Right lobe of liver (tissue), 6 donors: ENCODE measurements at places on chromosomes 12 and 14. TPM values are rescaled to one million over a fixed set of nuclear protein-coding genes. Genes with fewer than 3 reads are reported as not detected.
A peak's percentile ranks its signal among the peaks of the same experiment; 100 is the strongest.

CHGA gene
- total RNA-seq: not detected

TBC1D30 gene
- 2.7 TPM for total RNA-seq

TMEM63C gene
- total RNA-seq: not detected

SNAPC1 gene
- 2.0 TPM for total RNA-seq

RNF212B gene
- total RNA-seq: not detected

KERA gene
- total RNA-seq: not detected

MDGA2 gene
- total RNA-seq: 0.27 TPM

GRCh38 chr14:55267820-55268219 is 3.4 kb upstream of the FBXO34 start:
- no peaks in the 10 kb centered on the region for H3K27me3 ChIP-seq
- H3K27ac ChIP-seq: no peak overlapping the region
- no peak overlapping the region for H3K4me3 ChIP-seq
- peaks cover 7% of the 10 kb centered on the region for H3K4me1 ChIP-seq
- no peaks in the 10 kb centered on the region for H3K36me3 ChIP-seq

GRCh38 chr14:92035890-92036289 is 4.0 kb downstream of the TRIP11 start:
- DNase-seq: no peak
- H3K27me3 ChIP-seq: no peaks in the 10 kb centered on the region
- no peak overlapping the region for H3K27ac ChIP-seq
- peaks cover 28% of the 10 kb centered on the region for H3K4me1 ChIP-seq
- H3K4me3 ChIP-seq: no peak overlapping the region

DNA sequence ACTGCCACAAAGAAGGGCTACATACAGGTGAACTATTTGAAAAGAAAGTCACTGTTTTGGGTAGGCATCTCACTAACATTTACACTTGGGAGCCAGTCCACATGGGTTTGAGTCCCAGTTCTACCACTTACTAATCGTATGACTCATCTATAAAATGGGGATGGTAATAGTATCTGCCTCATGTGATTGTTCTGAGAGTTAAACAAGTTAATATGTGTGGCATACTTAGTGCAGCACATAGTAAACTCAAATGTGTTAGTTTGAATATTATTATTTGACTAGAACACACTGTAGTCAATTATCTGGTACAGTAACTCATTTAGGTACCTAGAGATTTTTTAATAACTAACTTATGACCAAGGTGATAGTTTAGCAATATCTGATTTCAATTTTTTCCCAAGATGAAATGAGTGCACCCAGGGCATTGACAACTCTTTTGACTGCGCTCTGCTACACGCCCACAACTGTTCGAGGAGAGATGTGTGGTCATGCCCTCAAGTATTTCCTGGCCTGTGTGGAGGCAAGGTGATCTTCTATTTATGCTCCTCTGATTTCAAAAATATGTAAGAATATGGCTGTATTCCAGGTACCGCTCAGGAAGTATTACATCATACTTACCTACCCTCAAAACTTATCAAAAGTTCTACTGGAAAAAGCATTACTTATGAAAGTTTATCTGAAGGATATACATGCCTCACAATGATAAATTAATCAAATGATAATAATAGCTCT is 210.6 kb upstream of the EGLN3 start:
- DNase-seq: no peak
- no peak overlapping the region for H3K4me3 ChIP-seq
- no peaks in the 10 kb centered on the region for H3K4me1 ChIP-seq
- H3K27ac ChIP-seq: no peak overlapping the region
- no peaks in the 10 kb centered on the region for H3K27me3 ChIP-seq
- H3K36me3 ChIP-seq: no peaks in the 10 kb centered on the region

- no peak overlapping the region for H3K4me3 ChIP-seq
- no peaks in the 10 kb centered on the region for H3K27me3 ChIP-seq
- no peaks in the 10 kb centered on the region for H3K4me1 ChIP-seq
- H3K36me3 ChIP-seq: no peaks in the 10 kb centered on the region
- DNase-seq: no peak
These were observed 4.1 kb downstream of the C12orf75 start for GRCh38 chr12:105334582-105334981.

DNA sequence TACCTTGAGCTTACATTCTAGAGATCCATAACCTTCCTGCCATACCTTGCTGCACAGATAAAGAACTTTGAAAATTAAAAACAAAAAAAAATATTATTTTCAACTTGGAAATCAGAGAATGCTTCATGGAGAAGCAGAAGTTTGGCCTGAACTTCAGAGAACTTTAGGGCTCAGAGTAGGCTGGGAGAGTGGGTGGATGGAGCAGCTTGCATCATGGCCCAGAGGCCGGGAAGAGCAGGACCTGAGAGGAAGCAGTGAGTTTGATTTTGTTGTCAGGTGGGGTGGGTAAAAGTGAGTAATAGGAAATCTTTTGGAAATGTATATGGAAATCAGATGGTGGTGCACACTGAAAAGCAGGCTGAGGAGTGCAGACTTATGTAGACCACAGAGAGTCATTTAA is 228.5 kb upstream of the KRR1 start:
- no peak overlapping the region for H3K27ac ChIP-seq
- no peak for DNase-seq

GRCh38 chr14:70905301-70905700 is 2.0 kb upstream of the PCNX1 start:
- no peak overlapping the region for H3K4me3 ChIP-seq
- H3K27me3 ChIP-seq: no peaks in the 10 kb centered on the region
- DNase-seq: peak; percentile 34

- H3K27me3 ChIP-seq: no peaks in the 10 kb centered on the region
- no peak for DNase-seq
- H3K36me3 ChIP-seq: no peaks in the 10 kb centered on the region
These were observed 205.3 kb upstream of the NAV3 start for GRCh38 chr12:77625441-77625840.

DNA sequence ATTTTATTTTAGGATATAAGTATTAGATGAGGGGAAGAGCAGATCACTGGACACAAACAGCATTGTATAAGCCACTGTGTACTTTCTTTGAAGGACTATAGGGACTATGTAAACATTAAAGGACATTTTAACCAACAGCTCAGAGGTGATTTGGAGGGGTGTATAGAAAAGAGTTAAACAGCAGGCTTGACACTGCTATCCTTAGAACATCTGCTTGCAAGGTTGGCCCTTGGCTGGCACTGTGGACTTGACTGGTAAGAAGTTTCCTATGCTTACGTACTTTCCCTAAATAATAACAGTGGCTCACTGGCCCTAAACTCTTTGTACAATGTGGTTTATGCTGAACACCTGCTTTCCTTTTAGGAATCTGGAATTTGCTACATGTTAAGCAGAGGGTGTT is 28.7 kb downstream of the ZFYVE26 start:
- no peak overlapping the region for H3K4me3 ChIP-seq
- H3K27me3 ChIP-seq: no peaks in the 10 kb centered on the region
- no peak for DNase-seq
- no peaks in the 10 kb centered on the region for H3K4me1 ChIP-seq

DNA sequence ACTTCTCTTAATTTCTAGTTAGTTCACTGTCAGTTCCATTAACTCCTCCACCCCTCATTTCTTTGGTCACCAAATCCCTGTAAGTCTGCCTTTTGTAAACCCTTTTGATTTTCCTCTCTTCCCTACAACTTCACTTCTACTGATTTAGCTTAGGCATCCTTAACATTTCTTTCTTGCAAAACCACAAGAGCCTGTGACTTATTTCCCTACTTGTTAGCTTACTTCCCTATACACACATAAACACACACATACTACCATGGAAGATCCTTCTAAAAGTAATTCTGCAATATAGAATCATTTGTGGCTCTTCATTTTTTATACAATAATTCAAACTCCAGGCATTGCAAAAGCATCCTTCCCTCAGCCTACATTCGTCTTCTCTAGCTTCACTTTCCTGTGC is 494.3 kb upstream of the USP15 start:
- no peaks in the 10 kb centered on the region for H3K36me3 ChIP-seq
- no peak overlapping the region for H3K27ac ChIP-seq
- H3K27me3 ChIP-seq: no peaks in the 10 kb centered on the region
- no peak overlapping the region for H3K4me3 ChIP-seq

- no peaks in the 10 kb centered on the region for H3K36me3 ChIP-seq
- no peaks in the 10 kb centered on the region for H3K27me3 ChIP-seq
- no peak overlapping the region for H3K4me3 ChIP-seq
- DNase-seq: no peak
- H3K27ac ChIP-seq: no peak overlapping the region
These were observed 25.5 kb upstream of the FRMD6 start for GRCh38 chr14:51626185-51626584.
